Lung (tissue), 17 donors: ENCODE measurements at places on chromosomes 13 and 19. TPM values are rescaled to one million over a fixed set of nuclear protein-coding genes. Genes with fewer than 3 reads are reported as not detected.

Gene MAB21L1
- not detected for polyA plus RNA-seq

Gene TARM1
- polyA plus RNA-seq: not detected

Gene LILRB5
- polyA plus RNA-seq: 3.2 TPM

Gene FOXO1
- 4.1 TPM for polyA plus RNA-seq

Gene NLRP5
- polyA plus RNA-seq: not detected

Gene KLK13
- polyA plus RNA-seq: 4.5 TPM

Gene SULT2B1
- 22.9 TPM for polyA plus RNA-seq

Gene FCGBP
- 1.3 TPM for polyA plus RNA-seq

Gene BSG
- 333 TPM for polyA plus RNA-seq

Gene ZNF575
- polyA plus RNA-seq: 0.65 TPM
